ENCODE measurements at places on chromosomes 3 and 15. TPM values are rescaled to one million over a fixed set of nuclear protein-coding genes. Genes with fewer than 3 reads are reported as not detected.

The MCTP2 gene
- 12.1 TPM for total RNA-seq

The TMCO5A gene
- total RNA-seq = not detected

The MNS1 gene
- 0.70 TPM for total RNA-seq

The ALDH1L1 gene
- not detected for total RNA-seq

The PATL2 gene
- total RNA-seq = 7.0 TPM
